Stimulated activated CD4-positive, alpha-beta T cell treated with anti-CD3 and anti-CD28 coated beads, Interleukin-1b, Interleukin-23, amount 100 ng/mL, for 1 hour (primary cell): ENCODE measurements at places on chromosomes 12 and 14.

- DNase-seq = no peak
These were observed 124.8 kb downstream of the SAMD4A start for GRCh38 chr14:54691525-54692283.

GRCh38 chr14:64855721-64856528 is 23.8 kb downstream of the SPTB start:
- no peak for DNase-seq

- DNase-seq = no peak
These were observed 52.3 kb upstream of the DLK1 start for GRCh38 chr14:100674428-100674827.

- no peak for DNase-seq
These were observed 5.8 kb downstream of the CACNB3 start for GRCh38 chr12:48824112-48824511.

- DNase-seq = no peak
These were observed 18.0 kb upstream of the CATSPERB start for GRCh38 chr14:91749868-91750267.

DNA sequence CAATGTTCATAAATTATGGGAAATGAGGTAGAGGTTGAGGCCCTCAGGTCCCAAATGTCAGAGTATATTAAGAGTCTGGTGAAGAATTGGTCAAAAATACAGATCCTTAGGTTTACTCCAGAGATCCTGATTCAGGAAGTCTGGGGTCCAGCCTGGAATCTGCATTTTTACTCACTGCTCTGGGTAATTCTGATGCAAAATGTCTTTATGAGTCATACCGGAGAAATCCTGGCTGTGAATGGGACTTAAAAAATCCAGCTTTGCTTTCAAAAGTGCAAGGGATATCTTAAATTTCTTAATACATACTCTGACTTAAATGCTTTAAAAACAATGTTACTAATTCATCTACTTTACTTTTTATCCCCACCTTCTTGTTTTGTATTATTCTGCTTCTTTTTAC is 74.5 kb downstream of the FERMT2 start:
- DNase-seq = no peak

- no peak for DNase-seq
These were observed 72.1 kb upstream of the RTL1 start for GRCh38 chr14:100975671-100976070.

- DNase-seq = no peak
These were observed 233.8 kb downstream of the ITPR2 start for GRCh38 chr12:26599096-26599695.

- DNase-seq = no peak
These were observed 21.5 kb downstream of the GNPNAT1 start for GRCh38 chr14:52769887-52770286.

GRCh38 chr12:101747697-101748096 is 8.4 kb upstream of the SYCP3 start:
- no peak for DNase-seq

- DNase-seq = no peak
These were observed 57.6 kb downstream of the CCDC85C start for GRCh38 chr14:99546234-99546879.

DNA sequence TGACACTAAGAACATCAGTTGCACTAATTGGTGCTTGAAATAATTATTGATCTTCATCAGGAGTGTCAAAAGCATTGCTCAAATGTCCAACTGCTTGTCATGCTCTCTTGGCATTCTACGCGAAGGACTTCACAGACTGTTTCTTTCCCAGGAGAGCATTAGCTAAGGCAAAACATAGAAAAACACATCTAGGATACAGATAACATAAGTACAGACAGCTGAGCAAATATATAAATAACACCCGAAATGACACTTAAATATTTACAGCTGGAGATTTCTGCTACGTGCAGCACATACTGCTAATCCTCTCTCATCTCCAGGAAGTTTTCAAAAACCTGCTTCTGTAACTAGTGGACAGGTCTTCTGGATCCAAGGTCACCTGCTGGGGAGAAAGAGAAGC is 120.0 kb upstream of the PRMT8 start:
- DNase-seq = no peak

DNA sequence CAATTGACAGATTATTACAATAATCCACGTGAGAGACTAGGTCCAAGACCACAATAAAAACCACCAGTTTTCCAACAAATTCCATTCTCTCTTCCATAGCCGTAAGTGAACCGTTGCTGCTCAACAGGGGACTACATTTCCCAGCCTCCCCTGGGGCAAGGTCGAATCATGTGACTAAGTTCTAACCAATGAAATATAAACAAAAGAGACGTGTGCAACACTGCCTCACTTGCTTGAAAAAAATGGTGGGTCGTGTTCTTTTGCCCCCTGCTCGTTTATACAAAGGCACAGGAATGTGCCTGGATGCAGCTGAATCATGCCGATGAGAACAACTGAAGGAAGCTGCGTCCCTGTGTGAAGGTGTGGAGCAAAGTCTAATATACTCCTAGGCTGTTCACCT is 51.1 kb downstream of the HSPB8 start:
- DNase-seq = no peak

- DNase-seq = no peak
These were observed 17.8 kb upstream of the MLEC start for GRCh38 chr12:120668868-120669840.

- no peak for DNase-seq
These were observed 267.6 kb upstream of the SFSWAP start for GRCh38 chr12:131443019-131444000.

GRCh38 chr14:102840771-102841528 is 63.7 kb downstream of the TRAF3 start:
- DNase-seq = no peak

DNA sequence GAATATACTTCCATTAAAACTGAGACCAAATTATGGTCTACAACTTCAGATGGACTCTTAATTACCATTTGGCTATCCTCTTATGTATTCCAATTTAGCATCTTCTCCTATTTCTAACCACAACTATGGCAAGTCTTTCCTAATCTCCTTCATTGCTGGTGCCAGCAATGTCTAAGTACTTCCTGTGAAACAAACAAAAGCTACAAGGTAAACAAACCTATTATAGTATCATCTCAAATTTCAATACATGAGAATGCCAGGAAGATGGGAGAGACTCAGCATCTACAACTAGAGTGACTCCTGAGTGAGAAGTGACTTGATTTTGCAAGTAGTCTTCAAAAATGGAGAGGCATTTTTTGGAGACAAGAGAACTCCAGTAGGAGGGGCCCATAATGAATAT is 202.9 kb upstream of the ATXN7L3B start:
- DNase-seq = no peak

DNA sequence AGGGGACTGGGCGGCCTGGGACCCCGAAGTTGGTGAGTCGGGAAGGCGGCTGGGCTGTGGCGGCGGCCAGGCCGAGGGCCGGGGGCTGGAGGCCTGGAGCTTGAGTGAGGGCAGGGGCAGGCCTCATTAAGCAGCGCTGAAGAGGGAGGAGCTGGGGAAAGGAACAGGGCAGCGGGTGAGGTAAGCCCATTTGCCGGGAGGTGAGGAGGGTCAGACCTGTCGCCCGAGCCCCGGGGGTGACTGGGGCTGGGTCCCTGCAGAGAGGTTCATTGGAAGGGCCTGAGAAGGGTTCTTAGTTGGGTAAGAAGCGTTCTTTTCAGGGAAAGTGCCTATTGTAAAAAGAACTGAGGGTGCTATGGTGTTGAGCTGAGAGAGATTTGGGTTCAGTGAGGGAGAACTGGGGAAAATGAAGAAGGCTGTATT is 441 bp downstream of the RAB5B start:
- DNase-seq = peak; percentile 4

DNA sequence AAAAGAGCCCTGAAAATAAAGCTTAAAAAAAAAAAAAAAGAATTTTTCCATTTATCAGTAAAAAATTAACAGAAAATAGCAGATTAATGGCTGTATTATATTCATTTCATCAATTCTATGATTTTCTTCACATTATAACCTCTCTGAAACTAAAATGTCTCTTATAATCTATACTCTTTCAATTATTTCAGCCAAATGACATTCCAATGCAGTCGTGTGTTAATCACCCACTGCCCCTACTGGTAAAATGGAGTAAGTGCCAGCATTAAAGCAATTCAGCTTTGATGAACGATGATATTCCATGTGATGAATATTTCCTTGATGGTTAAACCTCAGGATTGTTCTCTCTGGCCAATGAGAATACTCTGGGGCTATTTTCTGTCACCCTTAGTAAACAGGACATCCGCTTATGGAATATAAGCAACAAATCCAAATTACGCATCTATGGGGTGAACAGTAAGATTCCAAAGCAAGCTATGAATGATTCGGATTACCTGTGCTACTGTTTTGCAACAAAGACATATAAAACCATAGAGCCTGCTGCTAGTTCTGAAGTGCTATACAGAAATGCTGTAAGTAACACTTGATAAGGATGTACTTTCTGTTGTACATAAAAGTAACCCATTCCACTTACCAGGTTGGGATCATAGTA is 20.3 kb upstream of the SYCP3 start:
- DNase-seq = no peak

- DNase-seq = no peak
These were observed 8.2 kb downstream of the TMEM121 start for GRCh38 chr14:105534586-105534985.

GRCh38 chr12:91871751-91872150 is 273.9 kb downstream of the BTG1 start:
- DNase-seq = no peak

- peak; percentile 10 for DNase-seq
These were observed 4.5 kb downstream of the DAO start for GRCh38 chr12:108884116-108885012.

DNA sequence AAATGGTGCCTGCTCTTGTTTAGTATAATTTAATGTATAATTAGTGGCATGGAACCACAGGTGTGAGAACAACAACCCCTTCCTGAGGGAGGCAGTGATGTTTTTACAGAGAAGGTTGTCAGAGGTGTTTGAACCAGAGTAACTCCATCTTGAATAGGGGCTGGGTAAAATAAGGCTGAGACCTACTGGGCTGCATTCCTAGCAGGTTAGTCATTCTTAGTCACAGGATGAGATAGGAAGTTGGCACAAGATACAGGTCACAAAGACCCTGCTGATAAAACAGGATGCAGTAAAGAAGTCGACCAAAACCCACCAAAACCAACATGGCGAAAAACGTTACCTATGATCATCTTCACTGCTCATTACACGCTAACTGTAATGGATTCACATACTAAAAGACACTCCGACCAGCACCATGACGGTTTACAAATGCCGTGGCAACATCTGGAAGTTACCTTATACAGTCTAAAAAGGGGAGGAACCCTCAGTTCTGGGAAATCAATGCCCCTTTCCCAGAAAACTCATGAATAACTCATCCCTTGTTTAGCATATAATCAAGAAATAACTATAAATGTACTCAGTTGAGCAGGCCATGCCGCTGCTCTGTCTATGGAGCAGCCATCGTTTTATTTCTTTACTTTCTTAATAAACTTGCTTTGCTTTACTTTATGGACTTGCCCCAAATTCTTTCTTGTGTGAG is 47.8 kb upstream of the LTA4H start:
- no peak for DNase-seq

DNA sequence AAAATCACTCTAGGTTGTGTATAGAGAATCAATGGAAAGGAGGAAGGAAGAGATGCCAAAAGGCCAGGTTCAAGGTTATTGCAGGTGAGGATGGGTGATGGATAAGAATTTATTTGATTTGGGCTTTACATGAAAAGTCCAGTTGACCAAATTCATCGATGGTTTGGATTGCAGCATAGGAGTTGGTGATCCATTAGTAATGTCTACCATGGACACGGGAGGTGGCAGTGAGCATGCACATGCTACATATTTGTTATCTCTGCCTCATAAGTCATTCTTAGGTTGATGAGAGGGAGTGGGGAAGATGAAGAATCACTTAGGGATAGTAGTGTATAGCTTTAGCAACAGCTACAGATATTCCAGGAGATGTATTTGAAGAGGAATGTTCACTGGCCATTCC is 211.4 kb downstream of the PHETA1 start:
- no peak for DNase-seq

- no peak for DNase-seq
These were observed 14.8 kb upstream of the APOF start for GRCh38 chr12:56377310-56377988.

DNA sequence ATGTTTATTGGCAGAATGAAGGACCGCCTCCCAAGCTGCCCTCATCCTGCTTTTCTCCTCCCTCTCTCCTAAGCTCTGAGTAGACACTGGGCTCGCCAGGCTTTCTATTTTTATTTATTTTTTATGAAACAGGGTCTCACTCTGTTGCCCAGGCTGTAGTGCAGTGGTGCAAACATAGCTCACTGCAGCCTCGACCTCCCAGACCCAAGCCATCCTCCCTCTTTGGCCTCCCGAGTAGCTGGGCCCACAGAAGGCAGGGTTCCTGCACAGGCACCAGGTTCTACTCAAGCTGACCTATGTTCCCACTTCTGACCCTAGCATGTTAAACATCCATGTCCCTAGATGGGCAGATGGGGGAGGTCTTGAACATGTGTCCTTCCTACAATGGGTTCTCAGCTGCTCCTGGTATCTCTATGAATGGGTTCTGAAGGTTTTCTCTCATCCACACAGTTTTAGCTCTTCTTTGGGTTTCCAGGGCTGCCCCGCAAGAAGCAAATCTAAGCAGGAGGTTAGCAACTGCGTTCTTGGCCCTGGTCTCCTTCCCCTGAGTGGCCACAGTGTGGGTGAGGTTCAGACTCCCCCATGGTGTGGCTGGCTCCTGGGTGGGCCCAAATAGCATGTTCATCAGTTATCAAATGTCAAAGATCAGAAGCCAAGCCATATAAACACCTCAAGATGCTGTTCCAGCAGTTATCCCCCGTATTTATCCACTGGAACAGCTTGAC is 167.3 kb downstream of the ZFP36L1 start:
- no peak for DNase-seq

GRCh38 chr12:53099071-53099882 is 1.8 kb downstream of the IGFBP6 start:
- DNase-seq = peak; percentile 75

- DNase-seq = no peak
These were observed 1.3 kb upstream of the DYRK2 start for GRCh38 chr12:67647181-67647798.

DNA sequence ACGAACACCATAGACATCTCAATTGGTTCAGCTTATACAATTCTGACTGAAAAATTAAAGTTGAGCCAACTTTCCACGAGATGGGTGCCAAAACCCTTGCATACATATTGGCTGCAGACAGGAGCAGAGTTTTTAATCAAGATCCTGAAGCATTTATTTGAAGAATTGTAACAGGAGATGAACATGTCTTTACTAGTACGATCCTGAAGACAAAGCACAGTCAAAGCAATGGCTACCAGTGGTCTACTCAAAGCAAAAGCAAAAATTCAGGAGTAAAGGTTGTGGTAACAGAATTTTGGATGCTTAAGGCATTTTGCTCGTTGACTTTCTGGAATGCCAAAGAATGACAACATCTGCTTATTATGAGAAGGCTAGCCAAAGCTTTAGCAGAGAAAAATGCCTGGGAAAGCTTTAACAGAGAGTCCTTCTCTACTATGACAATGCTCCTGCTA is 20.7 kb downstream of the ZDHHC17 start:
- DNase-seq = no peak

GRCh38 chr12:105224399-105224798 is 11.6 kb downstream of the APPL2 start:
- DNase-seq = no peak

GRCh38 chr12:106064721-106065021 is 74.1 kb downstream of the NUAK1 start:
- DNase-seq = no peak

GRCh38 chr14:95359994-95360826 is 40.5 kb upstream of the CLMN start:
- no peak for DNase-seq
